ENCODE measurements at places on chromosomes 5 and 9.
A peak's percentile ranks its signal among the peaks of the same experiment; 100 is the strongest.

DNA sequence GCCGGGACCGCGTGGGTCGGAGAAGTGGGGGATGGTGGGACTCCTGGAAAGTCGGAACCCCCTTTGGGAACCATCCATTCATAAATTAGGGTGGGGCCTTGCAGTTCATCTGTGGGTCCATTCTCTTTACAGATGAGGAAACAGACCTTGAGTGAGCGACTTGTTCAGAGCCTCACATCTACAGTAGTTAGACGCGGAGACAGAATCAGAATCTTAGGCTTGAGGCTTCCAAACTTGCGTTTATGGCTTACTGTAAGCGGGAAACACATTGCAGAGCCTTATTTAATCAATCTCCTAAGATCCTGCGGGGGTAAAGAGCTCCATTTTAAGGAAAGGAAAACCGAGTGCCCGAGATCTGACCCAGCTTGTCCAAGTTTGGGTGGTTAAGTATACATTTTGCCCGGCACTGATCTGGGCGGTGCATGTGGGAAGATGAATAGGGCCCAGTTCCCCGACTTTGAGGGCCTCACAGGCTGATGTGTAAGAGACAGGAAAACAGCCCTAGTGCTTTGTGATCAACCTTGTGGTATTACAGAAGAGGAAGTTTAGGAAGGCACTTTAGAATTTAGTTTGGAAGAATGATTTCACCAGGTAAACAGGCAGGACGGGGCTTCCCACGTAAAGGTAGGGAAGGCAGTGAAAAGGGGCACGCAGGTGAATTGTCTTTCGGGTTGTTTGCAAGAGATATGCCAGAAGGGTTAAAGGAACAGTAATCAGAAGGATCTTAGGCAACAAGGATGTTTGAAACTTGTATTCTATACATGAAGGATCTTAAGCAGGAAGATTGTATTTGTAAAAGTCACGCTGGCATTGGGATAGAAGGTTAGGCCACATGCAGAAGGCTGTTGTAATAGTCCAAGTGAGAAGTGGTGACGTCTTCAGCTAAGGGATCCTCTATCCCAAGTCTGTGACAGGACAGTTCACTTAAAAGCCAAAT, 744 bp downstream of the TARS1 start:
- DNase-seq: peak; percentile 91

DNA sequence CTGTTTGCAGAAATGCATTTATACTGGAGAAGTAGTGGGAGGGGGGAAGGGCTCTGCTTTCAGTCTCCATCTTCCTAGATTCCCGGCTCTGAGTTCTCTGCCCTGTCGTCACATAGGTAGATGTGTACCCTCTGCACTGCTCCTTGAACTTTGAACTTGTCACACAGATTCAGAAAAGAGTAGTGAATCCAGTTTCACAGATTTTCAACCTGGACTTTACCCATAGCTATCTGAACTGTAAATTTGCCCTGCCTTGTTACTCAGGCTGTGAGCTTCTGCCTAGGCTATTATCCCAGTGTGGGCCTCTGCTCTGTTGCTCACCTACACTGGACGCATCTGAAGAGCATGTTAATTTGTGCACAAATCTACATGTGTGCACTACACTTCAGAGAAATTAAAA, 12.8 kb upstream of the C9orf152 start:
- no peak for DNase-seq

DNA sequence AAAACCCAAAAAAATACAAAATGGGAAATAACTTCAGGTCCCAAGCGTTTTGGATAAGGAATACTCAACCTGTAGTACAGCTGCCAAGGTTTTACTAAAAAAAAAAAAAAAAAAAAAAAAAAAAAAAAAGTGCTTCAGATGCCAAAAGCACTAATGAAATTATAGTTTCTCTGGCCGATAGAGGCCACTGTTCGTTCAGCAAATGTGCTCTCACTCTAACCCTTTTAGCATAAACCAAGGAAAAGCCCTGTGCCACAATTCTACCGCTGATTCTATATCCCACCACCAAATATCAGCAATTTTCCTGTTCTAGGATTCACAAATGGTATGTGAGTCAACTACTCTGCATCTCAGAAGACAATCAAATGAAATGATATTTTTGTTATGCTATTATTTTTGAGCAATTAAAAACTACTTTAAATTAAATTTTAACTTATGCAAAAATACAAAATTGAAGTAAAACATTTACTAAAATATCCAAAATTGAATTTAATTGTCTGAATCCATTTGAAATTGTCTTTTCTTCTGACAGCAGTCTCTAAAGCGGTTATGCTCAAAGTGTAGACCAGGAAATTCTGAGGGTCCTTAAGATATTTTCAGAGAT, 79.8 kb downstream of the RICTOR start:
- DNase-seq: peak; percentile 88

DNA sequence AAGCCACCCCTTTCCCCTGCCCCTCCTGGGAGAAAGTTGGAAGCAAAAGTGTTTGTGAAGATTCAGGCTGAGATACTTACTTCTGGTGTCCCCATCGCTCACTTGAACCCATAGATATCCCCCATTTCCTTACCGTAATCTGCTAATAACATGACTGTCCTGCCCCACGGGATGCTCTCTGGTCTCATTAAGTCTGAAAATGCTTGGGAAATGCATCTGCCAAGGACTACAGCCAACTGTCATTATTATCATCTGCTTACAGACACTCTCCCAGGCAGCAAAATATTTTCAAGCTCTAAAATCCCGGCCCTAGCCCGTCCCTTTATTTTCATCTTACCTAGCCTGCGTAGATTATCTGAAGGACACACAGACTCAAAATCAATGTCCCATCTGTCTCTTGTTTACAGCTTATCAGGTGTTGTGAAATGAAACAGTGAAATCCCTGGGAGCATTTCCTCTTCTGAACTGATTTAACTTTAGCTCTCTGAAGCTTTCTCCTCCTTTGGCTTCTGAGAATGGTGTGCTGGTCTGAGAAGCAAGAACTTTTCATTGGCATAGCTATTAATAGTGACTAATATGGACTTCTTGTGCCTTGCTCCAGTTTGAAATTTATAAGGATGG, 126.9 kb upstream of the OSMR start:
- no peak for DNase-seq

GRCh38 chr5:101846496-101846895, 449.6 kb downstream of the SLCO4C1 start:
- DNase-seq: no peak

DNA sequence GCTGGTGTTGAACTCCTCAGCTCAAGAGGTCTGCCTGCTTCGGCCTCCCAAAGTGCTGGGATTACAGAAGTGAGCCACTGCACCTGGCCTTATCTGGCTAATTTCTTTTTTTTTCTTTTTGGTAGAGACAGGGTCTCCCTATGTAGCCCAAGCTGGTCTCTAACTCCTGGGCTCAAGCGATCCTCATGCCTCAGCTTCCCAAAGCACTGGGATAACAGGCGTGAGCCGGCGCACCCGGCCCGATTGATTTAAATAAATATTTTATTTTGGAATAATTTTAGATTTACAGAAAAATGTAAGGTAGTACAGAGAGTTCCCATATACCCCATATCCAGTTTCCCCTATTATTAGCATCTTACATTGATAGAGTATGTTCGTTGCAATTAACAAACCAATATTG, 155.0 kb upstream of the MVB12B start:
- DNase-seq: no peak

DNA sequence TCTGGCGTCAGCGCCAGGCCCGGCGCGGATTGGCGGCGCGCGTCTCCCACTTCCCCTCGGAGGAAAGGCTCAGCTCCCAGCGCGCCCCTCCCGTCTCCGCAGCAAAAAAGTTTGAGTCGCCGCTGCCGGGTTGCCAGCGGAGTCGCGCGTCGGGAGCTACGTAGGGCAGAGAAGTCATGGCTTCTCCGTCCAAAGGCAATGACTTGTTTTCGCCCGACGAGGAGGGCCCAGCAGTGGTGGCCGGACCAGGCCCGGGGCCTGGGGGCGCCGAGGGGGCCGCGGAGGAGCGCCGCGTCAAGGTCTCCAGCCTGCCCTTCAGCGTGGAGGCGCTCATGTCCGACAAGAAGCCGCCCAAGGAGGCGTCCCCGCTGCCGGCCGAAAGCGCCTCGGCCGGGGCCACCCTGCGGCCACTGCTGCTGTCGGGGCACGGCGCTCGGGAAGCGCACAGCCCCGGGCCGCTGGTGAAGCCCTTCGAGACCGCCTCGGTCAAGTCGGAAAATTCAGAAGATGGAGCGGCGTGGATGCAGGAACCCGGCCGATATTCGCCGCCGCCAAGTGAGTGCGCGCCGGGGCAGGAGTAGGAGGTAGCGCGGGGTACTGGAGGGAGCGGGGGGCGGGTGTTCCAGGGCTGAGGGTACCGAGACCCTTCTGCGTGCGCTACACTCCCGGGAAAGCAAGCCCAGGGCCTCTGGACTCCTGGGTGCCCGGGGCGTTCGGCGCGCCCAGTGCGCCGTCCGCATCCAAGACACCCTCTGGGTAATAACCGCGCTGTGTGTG, at the start of gene MSX2:
MSX2 (plus strand) TSS at position 99 of the 777 bp plus-strand sequence; CDS start at position 177, 78 bp downstream.
- peak; percentile 84 for DNase-seq

- no peak for DNase-seq
Measured at GRCh38 chr5:149807176-149807575, 77.1 kb downstream of the PPARGC1B start.

DNA sequence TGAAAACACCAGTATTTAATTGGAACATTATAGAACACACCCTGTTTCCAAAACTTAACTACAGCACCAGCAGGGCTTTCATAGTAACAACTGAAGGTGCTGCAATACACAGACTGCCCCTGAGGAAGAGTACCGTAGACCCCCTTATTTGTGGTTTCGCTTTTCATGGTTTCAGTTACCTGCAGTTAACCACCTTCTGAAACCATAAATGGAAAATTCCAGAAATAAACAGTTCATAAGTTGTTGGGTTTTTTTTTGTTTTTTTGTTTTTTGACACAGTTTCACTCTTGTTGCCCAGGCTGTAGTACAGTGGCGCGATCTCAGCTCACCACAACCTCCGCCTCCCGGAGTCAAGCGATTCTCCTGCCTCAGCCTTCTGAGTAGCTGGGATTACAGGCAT, 9.5 kb upstream of the GLDC start:
- DNase-seq: no peak

DNA sequence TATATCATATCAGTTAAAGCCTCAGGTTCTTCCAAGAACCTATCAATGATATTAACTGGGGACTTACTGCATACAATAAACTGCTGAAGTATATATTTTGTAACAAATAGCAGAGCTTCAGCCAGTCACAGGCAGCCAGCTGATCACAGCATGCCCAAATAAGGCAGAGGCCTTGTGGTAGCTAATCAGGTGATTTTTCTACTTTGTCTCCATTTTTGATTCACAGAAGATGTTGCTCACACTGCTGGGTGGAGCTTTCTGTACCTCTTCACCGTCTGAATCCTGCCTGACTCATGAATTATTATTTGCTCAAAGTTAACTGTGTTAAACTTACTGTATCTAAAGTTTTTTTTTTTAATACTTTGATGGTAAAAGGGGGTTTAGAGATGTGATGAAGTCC, 357.4 kb downstream of the PSAT1 start:
- no peak for DNase-seq

DNA sequence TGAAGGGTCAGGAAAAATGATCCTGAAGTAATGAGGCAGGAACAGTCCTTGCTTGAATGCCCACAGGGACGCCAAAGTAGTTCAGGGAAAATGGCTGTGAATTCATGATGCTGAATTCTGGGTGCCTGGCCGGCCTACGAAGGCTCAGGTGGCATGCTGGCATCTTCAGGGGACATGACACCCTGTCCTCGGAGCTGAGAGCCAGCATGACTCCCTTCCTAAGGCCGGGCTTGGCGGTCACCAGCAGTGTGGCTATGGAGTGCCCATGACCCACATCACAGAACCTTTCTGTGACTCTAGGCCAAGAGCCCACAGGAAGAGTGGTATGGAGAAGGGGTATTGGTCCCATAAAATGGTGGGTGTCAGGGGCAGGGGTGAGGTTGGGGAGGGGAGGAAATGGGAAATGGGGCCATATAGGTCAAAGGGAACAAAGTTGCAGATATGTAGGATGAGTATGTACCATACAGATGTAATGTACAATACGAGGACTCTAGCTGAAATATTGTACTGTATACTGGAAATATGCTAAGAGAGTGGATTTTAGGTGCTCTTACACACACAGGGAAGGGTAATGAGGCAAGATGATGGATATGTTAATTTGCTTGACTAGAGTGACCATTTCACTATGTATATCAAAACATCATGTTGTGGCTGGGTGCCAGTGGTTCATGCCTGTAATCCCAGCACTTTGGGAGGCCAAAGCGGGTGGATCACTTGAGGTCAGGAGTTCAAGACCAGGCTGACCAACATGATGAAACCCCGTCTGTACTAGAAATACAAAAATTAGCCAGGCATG, 202.8 kb upstream of the KLF9 start:
- DNase-seq: no peak

DNA sequence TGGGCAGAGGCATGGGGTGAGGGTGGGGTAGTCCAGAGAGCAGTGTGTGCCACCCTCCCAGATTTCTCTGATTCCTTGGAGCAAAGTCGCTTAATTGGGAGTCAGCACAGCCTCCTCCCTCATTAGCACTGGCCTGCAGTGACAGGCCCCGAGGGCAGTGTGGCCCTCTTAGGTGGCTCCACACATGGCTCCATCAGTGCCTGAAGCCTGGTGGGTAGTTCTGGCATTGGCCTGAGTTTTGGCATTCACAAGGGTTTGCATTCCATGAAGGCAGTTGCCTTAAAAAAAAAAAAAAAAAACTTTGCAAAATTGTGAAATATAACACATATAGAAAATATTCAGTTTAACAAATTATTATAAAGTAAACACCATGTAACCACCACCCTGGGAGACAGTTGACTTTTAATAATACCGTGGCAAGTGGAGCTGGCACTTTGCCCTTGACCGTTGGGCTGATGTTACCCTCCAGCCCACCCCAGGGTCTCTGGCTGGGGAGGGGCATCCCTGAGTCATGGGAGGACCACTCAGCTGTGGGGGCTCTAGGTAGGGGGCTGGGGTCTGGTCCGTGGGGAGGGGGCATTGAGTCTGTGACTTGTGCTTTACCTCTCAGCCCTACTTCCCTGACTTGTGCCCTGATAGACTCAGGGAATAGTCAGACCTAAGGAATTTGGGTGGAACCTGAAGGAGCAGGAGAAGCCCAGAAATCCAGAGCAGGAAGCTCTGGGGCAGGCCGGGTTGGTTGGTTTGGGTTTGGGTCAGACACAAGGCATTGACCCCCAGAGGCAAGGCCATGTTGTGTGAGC, 51.3 kb upstream of the PITX1 start:
- no peak for DNase-seq

GRCh38 chr9:83959061-83959460, 21.0 kb downstream of the HNRNPK start:
- DNase-seq: no peak

DNA sequence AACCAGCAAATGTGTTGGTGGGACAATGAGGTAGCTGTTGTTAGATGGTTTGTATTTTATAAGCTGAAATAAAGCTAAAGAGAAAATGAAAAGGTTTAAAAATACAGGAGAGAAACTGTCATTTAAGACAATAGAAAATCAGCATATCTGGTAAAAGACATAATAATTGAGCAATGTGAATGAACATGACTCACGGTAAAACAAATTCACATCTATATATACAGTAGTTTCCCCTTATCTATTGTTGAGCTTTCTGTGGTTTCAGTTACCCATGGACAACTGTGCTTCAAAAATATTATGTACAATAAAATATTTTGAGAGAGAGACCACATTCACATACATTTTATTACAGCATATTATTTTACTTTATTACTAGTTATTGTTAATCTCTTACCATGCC, 1649.8 kb downstream of the EFNA5 start:
- DNase-seq: no peak

- no peak for DNase-seq
Measured at GRCh38 chr5:8829323-8830029, 716.4 kb downstream of the SEMA5A start.

All from hematopoietic multipotent progenitor cell treated with erythropoietin and hydrocortisone succinate and interleukin-3 and kit ligand, for 4 days (in vitro differentiated cells).